ENCODE measurements at places on chromosomes 7 and 10. TPM values are rescaled to one million over a fixed set of nuclear protein-coding genes. Genes with fewer than 3 reads are reported as not detected.

DNA sequence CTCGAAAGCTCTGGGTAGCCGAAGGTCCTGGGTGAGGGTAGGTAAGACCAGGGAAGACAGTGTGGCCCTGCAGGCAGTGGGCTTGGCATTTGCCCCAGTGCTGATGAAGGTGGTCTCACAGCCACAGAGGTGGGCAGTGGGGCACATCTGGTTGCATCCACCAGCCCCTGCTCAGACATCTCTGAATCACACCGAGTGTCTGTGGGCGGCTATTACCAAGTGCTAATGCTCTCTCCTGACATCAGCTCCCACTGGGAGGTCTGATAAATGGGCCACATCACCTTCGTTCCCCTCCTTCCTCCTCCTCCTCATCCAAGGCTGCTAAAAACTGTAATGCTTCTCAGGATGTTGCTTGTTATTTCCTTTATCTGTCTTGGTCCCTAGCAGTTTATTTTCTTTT is 330.9 kb upstream of the COBL start:
- DNase-seq, result no peak

DNA sequence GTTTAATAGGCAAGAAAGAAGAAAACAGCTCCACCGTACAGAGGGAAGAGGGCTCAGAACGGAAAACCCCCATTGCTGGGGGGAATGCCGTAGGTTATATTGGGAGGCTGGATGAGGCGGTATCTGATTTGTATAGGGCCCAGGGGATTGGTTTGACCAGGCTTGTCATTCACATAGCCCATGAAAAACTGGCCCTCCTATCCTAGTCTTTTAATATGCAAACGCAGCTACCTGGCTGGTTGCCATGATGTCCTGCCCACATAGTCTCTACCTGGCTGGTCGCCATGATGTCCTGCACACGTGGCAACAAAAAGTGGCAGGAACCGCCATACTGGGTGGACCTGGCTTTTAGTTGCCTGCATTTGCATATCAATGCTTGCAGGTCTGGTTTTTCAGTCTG is 84.7 kb downstream of the AUTS2 start:
- no peak for DNase-seq

- no peak for DNase-seq
Observed at GRCh38 chr7:112638675-112639400, 151.4 kb downstream of the TMEM168 start.

- DNase-seq, result no peak
Observed at GRCh38 chr7:40629891-40630290, 495.1 kb downstream of the SUGCT start.

- DNase-seq, result no peak
Observed at GRCh38 chr7:31019509-31019908, 32.6 kb upstream of the ADCYAP1R1 start.

- peak; percentile 90 for DNase-seq
Observed at GRCh38 chr10:73997787-73998622, at the start of gene VCL. TSS of gene VCL (plus strand) at chr10:73998116. CDS start at chr10:73998208, 92 bp downstream.

DNA sequence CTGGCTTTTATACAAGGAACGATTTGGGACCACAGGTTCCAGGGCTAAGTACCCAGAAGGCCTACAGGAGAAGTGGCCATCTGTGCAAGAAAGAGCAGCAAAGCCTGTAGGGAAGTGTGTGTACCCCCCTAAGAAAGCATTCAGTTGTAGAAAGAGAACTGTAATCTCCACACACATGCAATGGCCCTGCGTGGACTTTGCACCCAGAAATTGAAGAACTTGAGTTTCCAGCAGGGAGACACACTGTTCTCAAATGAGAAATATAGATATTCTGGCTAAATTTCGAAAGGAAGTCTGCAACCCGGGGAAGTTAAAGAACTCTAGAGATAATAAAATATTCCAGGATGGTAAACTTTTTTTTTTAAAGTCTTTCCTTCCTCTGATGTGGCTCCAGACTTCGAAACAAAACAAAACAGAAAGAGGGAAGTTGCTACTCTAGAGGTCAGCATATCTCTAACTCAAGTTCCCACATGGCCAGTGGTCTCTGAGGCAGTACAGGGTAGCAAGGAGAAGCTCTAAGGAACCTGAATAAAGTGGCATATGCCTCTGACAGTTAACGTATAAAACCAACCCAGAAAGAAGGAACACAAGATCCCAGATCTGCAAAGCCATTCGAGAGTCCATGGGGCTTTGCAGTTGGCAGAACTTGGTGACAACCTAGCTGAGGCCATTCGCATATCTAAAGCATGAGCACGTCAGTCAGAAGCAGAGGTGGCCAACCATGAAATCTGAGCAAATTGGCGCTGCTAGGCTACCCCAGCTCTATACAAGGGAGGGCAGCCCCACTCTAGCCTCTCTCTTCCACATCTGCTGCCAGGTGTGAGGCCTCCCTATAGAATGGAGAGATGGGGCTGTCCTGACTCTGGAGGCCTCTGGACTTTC is 56.6 kb downstream of the ELMO1 start:
- no peak for DNase-seq

DNA sequence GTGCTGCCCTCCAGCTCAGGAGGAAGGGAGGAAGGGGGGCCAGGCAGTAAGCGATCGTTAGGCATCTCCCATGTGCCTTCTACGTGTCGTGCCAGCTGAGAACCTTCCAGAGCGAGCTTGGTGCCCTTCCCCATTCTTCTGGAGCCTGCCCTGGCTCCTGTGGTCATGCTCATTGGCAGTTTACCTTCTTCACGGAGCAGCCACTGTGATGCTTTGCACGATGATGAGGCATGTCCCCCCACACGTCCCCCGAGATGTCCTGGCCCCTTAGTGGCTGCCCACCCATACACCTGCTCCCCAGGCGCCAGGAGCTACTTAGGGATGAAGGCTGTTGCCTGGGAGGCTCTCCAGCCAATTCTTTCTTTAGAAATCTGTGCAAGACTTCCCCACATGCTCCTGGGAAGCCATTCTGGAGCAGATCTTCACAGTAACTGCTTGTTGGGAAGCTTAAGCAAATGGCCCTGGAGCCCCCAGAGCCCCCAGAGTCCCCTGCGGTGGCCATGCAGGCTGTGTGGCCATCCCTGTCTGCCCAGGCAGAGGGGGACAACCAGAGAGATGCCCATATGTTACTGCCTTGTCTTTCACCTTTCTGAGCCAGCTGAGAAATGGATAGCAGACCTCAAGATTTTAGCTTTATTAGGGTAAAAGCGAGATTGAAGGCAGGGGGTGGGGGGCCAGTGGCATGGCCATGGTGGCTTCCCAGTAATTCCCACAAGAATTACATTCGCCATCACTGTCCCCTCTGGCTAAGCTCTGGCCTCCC is 199.0 kb downstream of the EBF3 start:
- no peak for DNase-seq

GRCh38 chr7:113486548-113486947 is 368.2 kb upstream of the SMIM30 start:
- DNase-seq, result no peak

- DNase-seq, result no peak
Observed at GRCh38 chr7:120783273-120783672, 74.7 kb downstream of the TSPAN12 start.

- DNase-seq, result no peak
Observed at GRCh38 chr10:100553929-100554328, 18.2 kb downstream of the HIF1AN start.

GRCh38 chr7:2528481-2529095 is 9.0 kb downstream of the LFNG start:
- DNase-seq, result no peak

DNA sequence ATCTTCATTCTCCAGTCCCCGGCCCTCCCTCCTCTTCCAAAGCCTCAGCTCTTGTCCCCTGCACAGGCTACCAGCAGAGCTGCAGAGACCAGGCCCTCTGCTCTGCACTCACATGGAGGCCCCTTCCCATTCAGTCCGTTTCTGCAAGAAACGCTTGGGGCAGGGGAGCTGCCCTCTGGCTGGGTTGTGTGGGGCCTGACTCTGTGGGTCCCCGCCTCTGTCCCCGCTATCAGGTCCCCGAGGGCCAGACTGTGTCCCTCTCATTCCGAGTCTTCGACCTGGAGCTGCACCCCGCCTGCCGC is 1.5 kb downstream of the PCOLCE start:
- DNase-seq, result no peak

DNA sequence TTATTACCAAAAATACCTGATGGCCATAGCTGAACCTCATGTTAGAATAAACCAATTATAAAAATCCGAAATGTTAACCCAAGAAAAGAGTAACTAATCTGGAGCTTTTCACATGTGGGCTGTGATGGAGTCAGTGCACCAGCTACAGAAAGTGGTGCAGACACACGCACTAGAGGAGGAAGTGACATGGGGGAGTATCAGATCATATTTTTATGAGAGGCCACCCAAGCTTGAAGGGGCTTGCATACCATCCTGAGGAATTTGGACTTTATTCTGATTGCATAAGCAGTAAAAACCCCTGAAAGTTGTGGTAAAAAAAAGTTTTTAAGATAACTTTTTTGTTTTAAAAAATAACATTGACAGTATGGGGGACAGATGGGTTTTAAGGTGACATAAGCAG is 1148.5 kb upstream of the CELF2 start:
- DNase-seq, result no peak

DNA sequence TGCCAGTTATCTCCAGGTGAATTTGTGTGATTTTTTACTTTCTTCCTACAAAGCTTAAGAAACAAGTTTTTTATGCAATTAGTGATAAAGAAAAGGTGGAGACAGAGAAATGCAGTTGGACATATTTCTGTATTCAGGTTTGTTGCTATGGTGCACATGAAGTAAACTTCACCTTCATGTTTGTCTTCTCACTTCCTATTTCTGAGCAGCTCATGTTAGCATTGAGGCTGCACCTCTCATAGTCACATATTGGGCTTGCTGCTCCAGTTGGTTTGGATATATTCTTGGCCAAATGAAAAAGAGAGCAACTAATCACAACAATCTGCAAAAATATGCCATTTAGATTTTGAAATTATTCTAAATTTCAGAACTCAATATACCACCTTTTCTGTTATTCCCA is 475.6 kb upstream of the ZWINT start:
- no peak for DNase-seq

DNA sequence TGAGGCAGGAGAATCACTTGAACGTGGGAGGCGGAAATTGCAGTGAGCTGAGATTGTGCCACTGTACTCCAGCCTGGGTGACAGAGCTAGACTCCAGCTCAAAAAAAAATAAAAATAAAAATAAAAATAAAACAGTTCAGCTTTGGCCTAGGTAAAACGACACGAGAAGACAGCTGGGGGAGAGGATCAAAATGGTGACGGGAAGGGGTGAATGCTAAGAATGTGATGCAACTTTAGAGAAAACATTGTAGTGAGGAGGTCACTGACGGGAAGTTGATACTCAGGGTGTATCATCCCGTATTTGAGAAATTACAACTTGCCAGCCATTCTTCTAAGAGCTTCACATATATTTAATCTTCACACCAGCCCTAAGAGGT is 1.1 kb downstream of the NDST2 start:
- DNase-seq, result no peak

DNA sequence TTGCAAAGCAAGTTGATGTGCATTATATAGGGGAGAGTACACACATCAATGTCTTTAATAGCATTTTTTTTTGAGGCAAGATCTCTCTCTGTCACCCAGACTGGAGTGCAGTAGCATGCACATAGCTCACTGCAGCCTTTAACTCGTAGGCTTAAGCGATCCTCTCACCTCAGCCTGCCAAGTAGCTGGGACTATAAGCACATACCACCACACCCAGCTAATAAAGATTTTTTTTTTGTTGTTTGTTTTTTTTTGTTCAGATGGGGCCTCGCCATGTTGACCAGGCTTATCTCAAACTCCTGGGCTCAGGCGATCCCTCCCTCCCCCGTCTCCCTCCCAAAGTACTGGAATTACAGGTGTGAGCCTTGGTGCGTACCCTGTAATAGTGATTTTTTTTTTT is 1.5 kb downstream of the UMAD1 start:
- DNase-seq, result no peak

DNA sequence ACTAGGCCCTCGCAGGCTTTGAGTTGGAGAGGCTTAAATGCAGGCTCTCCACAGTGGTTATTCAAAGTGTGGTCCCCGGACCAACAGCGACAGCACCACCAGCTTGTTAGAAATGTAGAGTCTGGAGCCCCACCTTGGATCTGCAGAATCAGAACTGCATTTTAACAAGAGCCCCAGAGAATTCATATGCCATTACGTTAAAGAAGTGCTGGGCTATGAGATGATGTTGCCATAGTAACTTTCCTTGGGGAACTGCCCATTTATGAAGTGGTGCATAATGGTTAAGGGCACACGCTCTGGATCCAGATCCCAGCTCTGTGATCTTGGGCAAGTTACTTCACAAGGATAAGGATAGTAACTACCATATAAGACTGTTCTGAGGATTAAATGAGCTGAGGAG is 48.9 kb downstream of the ZCCHC24 start:
- DNase-seq, result no peak

DNA sequence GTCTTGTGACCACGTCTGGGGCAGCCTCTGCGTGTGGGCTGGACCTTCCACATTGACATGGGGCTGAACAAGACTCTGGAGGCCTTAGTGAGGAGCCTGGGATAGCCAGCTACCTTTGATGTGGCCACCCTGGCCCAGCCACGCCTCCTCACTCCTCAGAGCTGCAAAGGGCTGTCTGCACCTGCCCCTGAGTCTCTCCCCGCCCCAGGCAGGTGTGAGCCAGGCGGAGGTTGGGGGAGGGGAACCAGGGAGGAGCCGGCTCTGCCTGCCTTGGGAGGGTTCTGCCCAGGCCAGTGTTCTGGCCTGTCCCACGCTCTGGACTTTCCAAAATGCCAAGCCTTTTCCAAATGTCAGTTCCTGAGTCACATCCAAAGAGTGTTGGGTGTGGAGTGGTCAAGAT is 72.2 kb downstream of the GTF2IRD1 start:
- DNase-seq, result peak; percentile 82

Gene LRRN3
- total RNA-seq, result not detected

Gene SLC39A12
- not detected for total RNA-seq

Gene HERPUD2
- 36.1 TPM for total RNA-seq

Gene ZC3HAV1L
- 11.1 TPM for total RNA-seq

Gene ADIRF
- 25.3 TPM for total RNA-seq

Gene HGF
- under 0.01 TPM for total RNA-seq

Gene ACSM6
- not detected for total RNA-seq

Gene NANOS1
- 0.79 TPM for total RNA-seq

Gene IFIT1B
- not detected for total RNA-seq
